ENCODE measurements at places on chromosomes 12 and 14.
A peak's percentile ranks its signal among the peaks of the same experiment; 100 is the strongest.

- DNase-seq = no peak
Measured at GRCh38 chr14:92755495-92755894, 7.1 kb upstream of the LGMN start.

GRCh38 chr14:63276492-63277342, 42.0 kb downstream of the GPHB5 start:
- peak; percentile 9 for DNase-seq

DNA sequence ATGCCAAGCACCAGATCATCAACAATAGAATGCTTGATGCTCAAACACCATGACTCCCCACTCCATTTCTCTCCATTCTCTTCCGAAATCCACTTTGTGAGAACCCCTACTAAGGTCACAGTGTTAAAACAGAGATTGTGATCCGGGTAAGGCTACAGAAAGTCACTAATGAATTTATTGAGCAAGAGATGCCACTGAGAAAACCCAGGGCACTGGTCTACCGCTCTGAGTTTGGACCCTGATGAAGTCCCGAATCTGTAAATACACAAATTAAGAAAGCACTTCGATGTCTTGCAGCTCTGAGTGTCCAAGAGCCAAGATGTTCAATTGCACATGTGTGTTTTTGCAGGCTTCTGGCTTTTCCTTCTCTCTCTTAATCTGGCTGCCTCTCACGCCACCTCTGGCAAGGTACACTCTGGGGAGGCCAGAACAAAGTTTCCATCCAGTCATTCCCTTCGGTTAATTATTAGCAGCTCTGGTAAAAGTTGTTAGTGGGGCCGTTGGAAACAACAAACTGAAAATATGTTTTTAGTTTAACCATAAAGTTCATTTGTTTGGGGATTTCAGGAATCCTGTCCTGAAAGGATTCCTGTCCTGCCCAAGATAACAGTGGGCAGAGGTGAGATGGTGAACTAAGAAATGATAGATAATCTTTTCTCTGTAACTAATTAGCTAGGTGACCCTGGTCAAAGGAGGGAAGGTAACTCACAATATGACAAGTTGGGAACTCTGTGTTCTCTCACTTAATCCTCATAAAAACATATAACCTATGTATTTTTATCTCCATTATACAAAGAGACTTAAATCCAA, 75.4 kb downstream of the BTG1 start:
- no peak for DNase-seq

DNA sequence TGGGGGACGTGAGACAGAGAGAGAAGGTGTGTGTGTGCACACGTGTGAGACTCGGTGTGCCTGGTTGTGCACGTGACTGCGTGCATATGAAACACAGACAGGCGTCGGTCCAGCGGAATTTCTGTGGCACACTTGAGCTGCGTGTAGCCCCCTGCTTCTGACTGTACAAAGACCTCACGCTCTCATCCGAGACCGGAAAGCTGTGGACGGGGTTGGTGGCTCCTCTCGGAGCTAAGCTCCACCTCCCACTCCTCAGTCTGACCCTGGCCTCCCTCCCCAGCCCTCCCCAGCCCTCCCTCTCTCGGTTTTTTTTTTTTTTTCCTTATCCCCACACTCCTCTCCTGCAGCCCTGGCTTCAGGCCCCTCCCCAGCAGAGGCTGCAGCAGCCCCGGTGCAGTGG, 8.3 kb upstream of the C14orf180 start:
- DNase-seq = no peak

DNA sequence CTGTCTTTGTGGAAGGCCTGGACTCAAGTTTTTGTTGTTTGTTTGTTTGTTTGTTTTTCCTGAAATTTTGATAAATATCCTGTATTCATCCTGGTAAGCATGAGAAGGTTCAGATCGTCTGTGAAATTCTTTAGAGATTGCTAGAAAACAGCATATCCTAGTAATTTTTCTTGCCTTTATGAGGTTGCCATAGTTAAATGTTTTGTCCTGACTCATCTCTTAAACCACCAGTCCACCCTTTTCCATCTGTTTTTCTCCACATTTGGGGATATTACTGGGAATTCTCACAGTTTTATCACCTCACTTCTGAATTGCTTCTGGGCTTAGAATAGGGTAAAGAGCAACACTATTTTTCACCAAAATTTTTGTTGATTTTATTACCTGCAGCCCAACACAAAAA, 248.3 kb downstream of the FBXL14 start:
- peak; percentile 45 for DNase-seq

DNA sequence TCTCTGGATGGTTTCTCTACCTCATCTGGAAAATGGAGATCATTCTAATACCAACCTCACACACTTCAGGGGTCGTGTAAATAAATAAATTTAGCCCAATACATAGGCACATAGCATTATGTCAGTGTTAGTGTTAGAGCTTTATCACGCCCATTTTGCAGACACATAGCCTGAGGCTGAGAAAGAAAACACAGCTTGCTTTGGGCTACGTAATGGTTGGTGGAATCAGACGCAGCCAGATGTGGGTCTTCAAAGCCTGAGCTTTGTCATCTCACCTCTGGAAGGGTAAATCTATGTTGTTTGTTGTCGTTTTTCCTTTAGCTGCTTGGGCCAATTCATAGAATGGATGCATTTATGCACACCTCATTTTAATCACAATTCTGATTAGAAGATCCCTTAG, 191.6 kb downstream of the RBM19 start:
- no peak for DNase-seq

DNA sequence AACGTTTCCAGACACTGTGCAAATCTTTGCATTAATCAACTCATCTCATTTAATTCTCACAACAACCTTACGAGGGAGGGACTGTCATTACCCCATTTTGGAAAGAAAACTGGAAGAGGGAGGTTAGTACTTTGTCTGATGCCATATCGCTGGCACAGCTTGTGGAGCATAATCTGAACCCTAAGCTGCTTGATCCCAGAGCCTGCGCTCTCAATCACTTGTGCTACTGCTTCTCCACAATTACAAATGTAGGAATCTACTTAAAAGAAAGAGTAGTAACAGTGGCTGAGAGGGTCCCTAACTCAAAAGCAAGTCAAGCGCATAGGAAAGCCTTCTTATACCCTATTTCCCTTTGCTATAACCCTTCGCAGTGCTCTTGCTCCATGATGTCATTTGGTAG, 3.2 kb downstream of the EFS start:
- DNase-seq = no peak

GRCh38 chr12:114530417-114530816, 124.5 kb upstream of the TBX5 start:
- no peak for DNase-seq

- no peak for DNase-seq
Measured at GRCh38 chr12:5511256-5511643, 79.3 kb downstream of the NTF3 start.

DNA sequence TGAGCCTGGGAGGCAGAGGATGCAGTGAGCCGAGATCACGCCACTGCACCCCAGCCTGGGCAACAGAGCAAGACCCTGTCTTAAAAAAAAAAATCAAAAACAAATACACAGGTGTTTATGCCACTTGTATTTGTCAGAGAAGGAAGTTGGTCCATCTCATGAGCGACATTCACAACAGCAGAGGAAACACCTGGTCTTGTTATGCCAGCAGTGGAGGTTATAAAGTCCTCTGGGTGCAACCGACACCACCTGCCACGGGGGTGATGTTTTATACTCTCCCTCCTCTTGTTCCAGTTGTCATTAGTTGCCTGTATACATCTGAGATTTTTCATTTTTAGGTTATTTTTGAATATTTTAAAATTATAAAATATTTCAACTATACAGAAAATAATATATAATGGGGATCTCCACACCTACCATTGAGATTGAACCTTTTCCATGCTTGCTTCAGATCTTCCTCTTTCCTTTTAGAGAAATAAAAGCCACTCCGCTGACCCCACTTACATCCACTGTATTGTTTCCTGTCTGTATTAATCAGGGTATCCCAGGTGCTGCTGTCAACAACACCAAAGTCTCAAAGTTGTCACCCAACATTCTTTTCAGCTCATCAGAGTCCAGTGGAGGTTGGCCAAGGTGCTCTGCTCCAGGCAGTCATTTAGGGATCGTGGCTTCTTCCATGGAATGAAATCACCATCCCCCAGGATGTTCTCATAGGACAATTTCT, 65.1 kb downstream of the RNFT2 start:
- no peak for DNase-seq

DNA sequence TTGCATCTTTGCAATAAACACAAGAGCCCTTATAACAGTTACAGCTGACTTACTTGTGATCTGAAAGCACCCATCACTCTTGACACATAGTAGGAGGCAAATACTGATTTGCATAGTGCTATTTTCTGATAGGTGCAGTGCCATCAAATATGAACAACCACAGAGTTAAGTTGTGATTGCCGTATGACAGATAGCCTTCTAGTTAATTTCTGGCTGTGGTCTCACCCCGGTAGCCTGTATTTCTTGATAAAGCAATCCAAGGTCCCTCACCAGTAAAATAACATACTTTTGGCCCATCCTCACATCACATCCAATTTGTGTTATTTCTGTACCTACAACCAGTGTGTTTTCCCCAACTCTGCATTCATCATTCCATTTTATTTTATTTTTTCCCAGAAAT, 23.3 kb upstream of the STYK1 start:
- no peak for DNase-seq

DNA sequence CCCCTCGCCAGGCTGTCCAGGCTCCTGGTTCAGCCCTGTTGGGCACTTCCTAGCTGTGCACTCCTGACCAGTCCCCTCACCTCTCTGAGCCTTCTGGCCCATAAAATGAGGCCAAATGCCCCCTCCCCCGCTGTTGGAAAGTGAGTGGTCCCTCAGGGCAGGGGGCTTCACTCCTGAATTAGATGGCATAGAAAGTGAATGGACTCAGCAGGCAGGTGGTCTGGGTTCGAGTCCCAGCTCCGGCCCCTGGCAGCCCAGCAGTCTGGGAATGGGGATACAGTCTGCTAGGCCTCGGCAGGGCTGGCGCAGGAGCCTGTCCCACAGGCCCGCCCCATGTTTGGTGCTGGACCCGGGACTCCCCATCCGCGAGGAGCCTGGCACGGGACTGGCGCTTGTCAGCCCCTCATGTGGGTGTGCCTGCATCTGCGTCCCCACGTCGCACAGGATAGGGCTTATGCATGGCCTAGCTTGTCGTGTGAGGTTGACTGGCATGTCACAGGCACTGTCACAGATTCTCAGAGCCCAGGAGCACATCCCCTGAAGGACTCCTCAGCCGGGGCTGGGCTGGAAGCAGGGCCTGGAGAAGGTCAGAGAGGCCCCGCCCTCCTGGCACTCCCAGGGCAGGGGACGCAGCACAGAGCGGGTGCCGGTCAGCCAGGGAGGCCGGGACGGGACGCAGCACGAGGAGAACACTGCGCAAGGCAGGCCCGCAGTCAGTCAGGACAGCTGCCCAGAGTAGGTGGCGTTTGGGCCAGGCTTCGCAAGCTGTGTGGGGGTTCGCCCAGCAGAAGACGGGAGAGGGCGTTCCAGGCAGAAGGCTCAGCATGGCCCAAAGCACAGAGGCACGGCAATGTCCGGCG, 40.5 kb downstream of the DIO3 start:
- no peak for DNase-seq

DNA sequence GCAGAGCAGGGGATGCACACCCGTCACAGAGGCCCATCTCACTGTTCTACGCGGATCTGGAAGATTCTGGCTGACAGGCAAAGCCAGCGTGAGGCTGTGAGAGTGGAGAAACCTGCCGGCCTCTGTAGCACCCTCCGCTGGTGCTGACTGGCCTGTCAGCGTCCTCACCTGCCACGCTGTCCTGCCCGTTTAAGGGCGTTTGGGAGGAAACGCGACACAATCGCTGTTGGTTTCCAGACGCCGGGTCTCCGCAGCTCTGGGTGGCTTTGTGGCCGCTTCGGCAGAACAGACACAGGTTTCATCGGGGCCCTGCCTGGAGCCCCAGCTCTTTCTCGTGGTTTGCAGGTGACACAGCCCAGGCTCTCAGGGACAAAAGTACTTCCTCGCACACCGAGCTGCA, 70.6 kb downstream of the NOC4L start:
- no peak for DNase-seq

DNA sequence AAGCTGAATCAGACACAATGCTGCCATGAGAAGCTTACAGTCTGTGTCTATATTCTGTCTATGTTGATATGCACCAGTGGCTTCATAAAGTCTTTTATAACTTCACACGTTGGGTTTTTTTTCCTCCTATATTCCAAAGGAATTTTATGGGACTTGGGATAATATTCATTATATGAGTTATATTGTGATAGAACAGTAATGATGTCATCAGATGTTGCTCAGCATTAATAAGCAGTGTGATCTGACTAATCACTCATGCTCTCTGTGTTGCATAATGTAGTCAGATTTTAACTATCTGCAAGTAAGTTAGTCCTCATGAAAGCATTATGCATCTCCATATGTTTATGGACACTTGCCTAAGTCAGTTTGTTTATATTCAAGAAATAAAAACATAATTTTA, 159.6 kb downstream of the PLCZ1 start:
- peak; percentile 25 for DNase-seq

DNA sequence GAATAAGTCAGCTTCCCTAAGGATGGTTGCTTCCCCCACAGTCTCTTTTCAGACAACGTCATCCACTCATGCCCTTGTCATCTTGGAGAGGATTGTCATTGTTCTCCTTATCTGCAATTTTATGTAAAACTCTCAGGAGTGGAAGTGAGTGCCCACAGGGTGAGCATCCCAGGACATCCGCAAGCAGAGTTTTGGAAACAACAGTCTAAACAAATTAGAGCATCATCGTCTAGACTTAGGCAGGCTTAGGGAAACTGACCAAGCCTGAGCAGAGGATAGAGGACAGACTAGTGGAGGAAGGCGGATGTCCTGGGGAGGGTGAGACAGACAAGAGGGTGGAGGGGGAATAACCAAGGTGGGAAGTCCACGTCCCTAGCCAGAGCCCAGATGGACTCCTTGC, 63.7 kb upstream of the BDKRB2 start:
- DNase-seq = no peak

DNA sequence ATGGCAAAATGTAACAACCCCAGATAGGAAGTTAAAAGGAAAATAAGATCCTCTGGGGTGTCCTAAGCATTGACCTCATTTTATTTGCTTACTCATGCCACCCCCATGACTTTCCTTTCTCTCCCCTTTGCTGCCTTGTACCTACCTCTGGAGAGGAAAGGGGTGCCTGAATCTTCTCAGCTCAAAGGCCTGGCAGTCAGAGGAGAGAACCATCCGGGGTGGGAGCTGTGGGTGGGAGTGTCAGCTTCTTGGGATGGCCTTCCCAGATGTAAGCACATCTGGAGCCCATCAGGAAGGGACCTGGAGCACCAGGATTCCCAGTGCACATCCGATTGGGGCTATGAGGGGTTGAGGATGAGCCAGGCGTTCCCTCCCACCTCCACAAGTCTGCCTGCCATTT, 5.2 kb upstream of the ITGA5 start:
- no peak for DNase-seq

DNA sequence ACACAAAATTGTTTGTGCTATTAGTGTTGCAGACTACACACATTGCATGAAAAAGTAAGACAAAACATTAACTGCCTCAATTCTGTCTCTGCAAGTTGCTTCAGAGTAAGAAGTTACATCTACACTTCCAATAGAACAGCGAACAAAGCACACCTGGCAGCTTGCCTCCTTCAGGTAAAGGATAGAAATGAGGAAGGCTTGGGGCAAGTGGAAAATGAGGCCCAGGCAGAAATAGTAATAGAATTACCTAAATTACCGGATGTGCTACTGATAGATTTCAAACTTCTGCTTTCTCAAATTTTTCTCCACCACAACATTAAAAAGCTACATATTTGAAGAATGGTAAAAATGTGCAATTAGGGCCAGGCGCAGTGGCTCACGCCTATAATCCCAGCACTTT, 37.7 kb downstream of the CCDC175 start:
- DNase-seq = no peak

- DNase-seq = no peak
Measured at GRCh38 chr12:54427106-54427505, 8.0 kb upstream of the ITGA5 start.

GRCh38 chr14:68230950-68231717, 411.6 kb downstream of the RAD51B start:
- peak; percentile 47 for DNase-seq

- no peak for DNase-seq
Measured at GRCh38 chr12:32989705-32990104, 93.1 kb upstream of the PKP2 start.
